ENCODE measurements at places on chromosomes 13 and 19.

DNA sequence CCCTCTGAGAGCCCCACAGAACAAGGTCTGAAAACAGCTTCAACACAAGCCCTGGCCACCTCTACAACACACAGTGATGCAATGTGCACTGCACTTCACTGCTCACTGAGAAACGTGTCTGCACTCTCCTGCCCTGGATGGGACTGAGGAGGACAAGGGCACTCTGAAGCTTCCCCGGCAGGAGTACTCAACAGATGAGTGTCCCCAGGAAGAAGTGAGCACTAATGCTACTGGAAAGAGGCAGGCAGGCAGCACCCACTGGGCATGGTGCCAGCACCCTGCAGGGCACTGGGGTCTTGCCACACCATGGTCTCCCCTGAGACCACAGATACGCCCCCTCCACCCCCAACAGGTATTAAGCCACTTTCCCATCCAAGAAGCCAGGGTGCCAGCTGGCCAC, 17.7 kb upstream of the SLC35E1 start:
- H3K36me3 ChIP-seq: no peaks in the 10 kb centered on the region
- H3K4me1 ChIP-seq: peaks cover 61% of the 10 kb centered on the region
- no peak overlapping the region for H3K4me3 ChIP-seq
- DNase-seq: no peak
- H3K27ac ChIP-seq: no peak overlapping the region
- H3K27me3 ChIP-seq: no peaks in the 10 kb centered on the region

GRCh38 chr13:109699628-109700071, 86.7 kb downstream of the IRS2 start:
- H3K4me1 ChIP-seq: peaks cover 41% of the 10 kb centered on the region
- no peak overlapping the region for H3K4me3 ChIP-seq
- no peak overlapping the region for H3K27ac ChIP-seq
- no peak for DNase-seq

- no peak overlapping the region for H3K4me3 ChIP-seq
- DNase-seq: no peak
- no peaks in the 10 kb centered on the region for H3K27me3 ChIP-seq
- peaks cover 28% of the 10 kb centered on the region for H3K4me1 ChIP-seq
These were observed 218.1 kb downstream of the KCTD12 start for GRCh38 chr13:76668141-76668540.

GRCh38 chr13:97569841-97570240, 135.9 kb downstream of the RAP2A start:
- no peak for DNase-seq
- no peak overlapping the region for H3K27ac ChIP-seq
- H3K4me3 ChIP-seq: no peak overlapping the region
